ENCODE measurements at places on chromosomes 3 and 15.

DNA sequence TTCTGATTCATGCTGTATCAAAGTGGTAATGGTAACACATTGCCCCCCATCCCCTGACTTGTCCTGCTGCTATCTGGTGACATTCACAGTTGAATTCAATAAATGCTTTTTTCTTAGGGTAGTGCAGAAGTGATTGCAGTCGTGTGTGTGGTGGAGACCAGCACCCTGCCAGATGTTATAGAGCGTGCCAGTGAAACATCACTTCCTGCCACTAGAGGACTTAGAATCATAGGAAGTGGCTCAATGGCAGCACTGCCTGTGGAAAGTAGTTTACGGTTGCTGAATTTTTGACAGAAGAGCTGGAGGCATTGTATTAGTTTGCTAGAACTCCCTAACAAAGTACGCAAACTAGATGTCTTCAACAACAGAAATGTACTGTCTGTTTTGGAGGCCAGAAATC, 37.4 kb upstream of the P2RY12 start:
- DNase-seq: no peak

GRCh38 chr3:48472673-48472922, 26.1 kb downstream of the ATRIP start:
- no peak for DNase-seq

DNA sequence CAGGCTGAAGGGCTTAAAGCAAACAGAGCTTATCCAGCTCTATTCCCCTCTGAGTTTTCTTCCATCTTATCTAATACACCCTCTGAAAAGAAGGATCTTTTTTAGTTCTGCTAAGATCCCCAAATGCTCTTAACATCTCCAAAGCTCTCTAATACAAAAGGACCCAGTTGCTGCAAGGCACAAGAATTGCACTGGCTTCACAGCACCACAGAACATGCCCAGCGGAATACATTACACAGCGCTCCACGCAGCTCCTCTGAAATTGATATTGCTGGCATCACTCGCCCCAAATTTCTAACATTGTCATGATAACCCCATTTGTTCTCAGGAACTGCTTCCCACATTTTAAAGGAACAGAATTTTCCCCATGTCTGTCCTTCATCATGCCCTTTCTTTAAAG, 210.1 kb downstream of the RORA start:
- no peak for DNase-seq

GRCh38 chr3:46107682-46108081, 80.4 kb upstream of the XCR1 start:
- no peak for DNase-seq

DNA sequence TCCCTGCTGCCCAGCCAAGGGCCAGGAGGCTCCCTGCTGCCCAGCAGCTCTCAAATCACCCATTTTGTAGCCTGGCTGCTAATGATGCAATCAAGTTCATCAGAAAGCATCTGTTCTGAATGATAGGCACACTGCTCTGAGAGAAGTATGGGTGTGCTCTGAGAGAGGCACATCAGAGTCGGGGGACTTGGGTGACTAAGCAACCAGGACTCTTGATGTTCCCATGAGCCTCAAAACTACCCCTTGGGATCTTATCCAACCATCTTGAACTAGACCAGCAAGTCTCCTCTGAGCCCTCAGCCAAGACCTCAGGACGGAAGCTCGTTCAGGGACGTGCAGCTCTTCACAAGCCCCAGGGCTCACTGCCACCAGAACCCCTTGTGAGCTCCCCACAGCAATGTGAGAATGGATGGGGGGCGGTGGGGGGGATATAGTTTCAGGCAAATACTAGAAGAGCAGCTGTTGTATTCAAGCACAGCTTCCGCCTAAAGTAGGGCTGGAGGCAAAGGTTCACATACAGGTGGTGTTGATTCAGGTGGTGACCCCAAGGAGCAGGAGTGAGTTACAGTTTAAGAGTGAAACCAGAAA, 52.2 kb upstream of the HES1 start:
- DNase-seq: no peak

GRCh38 chr15:99433026-99433756, 132.6 kb upstream of the MEF2A start:
- DNase-seq: no peak

- DNase-seq: no peak
These were observed 7.0 kb upstream of the DMXL2 start for GRCh38 chr15:51629612-51630011.

DNA sequence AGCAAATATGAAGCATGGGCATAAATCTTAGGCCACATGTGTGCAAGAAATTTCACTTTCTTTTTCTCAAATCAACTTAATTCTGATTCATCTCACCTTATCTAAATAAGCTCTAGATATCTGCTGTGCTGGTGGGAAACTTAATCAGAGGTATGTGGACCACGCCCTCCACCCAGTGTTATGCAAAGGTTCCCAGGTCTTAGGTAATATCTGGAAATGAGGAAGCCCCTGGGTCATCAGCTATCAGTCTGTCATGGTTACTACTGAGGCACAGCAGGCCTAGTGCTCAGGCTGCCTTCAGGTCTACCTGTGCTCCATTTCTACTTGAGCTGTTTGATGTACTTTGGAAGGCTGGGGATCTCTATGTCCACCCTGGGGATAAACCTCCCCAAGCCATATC, 134.4 kb upstream of the KCNH8 start:
- no peak for DNase-seq

DNA sequence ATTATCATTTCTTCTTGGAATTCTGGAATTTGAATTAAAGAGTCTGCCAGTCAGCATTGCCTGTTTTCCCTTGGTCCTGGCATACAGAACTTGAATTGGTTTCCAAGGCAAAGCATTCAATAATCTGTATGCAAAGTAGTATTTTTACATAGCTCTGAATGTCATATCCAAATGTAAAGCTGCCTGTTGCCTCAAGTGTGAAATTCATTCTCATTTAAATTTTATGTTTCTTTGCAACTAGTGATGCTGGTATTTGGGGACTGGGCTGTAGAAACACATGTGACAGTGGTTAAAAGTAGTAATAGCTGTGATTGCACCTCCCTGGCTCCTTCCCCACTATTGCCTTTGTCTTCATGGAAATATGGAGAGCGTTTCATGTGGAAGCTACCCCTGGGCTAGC, 743.9 kb upstream of the GOLIM4 start:
- DNase-seq: no peak

- no peak for DNase-seq
These were observed 39.8 kb downstream of the TBL1XR1 start for GRCh38 chr3:177157492-177157891.

GRCh38 chr3:74722211-74722610, 107.8 kb upstream of the CNTN3 start:
- DNase-seq: no peak

- DNase-seq: peak; percentile 34
These were observed 801 bp downstream of the ARHGAP31 start for GRCh38 chr3:119294696-119295671.

GRCh38 chr15:38672814-38673670, 108.4 kb upstream of the RASGRP1 start:
- DNase-seq: no peak

Data from HCEC 1CT (cell line).